Stimulated activated CD4-positive, alpha-beta T cell treated with anti-CD3 and anti-CD28 coated beads, Interleukin-1b, Interleukin-23, amount 100 ng/mL, for 48 hours (primary cell): ENCODE measurements at places on chromosomes 13 and 19.

DNA sequence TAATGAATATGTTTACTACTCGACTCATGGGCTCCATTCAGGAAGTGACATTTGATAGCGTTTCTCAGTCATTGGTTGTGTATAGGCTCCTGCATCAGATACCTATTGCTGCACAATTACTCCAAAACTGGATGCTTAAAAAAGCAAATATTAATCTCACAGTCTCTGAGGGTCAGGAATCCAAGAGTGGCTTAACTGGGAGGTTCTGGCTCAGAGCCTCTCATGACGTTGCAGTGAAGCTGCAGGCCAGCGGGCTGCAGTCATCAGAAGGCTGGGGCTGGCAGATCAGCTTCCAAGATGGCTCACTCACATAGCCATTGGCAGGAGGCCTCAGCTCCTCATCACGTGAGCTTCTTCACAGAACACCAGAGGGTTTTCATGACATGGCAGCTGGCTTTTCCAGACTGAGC is 525.1 kb upstream of the NBEA start:
- DNase-seq = no peak

DNA sequence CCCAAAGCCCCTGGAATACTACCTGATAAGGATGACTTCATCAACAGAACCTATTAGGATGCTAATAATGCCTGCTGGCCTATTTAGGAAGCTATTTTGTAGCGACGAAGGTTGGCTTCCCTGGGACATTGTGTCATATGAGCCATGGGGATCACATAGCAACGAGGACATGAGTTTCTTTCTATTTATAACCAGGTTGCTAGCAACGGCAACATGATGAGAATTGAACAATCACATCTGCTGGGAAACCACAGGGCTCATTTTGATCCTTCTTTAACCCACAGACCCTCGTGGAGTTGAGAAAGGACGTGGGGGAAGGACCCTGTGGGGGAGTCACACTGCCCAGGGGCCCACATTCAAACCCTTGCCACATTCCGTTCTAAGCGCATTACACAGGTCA is 172.2 kb downstream of the COL4A1 start:
- no peak for DNase-seq

DNA sequence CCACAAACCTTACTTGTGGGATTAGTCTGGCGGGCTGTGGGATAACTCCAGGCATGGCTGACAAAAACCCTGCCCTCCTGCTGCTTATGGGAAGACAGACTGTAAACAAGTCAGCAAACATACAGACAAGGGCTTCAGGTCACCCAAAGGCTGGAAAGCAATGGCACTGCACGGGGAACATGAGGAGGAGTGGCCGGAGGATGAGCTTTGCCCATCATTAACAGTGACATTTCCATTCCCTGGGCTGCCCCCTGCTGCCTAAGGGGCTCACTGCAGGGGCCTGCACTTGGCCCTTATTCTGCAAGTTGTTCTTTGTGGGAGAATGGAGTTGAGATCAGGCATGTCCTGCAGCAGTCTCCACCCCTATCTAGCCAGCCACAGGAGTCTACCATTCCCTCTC is 91.3 kb downstream of the UQCRFS1 start:
- DNase-seq = no peak

GRCh38 chr13:53198736-53199135 is 170.1 kb downstream of the OLFM4 start:
- no peak for DNase-seq

DNA sequence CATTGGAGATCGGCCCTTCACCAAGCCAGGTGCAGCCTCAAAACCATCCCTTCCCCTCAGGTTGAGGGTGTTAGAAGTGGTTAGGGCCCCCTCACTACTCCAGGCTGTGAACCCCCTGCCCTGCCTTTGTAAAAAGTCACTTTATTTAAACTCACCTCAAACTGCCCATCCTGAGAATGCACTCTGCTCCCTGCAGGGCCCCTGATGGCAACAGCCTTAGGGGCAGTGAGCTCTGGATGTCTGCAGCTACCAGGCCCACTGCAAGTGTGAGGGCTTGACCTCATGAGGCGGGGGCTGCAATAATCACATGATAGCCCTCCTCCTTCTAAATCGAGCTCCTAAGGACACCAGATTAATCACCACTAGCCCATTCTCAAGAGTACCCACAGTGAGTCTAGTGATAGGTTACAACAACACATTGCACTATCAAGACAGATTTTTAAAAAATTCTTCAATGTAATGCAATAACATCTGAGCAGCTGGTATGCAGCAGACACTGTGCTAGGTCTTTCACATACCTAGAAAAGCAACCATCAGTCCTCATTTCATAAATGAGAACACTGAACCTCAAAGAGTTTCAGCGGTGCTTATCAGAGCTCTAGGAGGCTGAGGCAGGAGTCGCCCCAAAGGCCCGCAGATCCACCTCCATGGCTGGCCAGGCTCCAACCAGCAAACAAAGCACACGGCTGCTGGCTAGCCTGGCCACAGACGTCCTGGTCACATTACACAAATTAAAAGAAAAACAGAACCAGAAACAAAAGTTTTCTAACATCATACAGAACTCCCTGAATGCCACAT is 26.0 kb downstream of the SLC7A1 start:
- DNase-seq = no peak

DNA sequence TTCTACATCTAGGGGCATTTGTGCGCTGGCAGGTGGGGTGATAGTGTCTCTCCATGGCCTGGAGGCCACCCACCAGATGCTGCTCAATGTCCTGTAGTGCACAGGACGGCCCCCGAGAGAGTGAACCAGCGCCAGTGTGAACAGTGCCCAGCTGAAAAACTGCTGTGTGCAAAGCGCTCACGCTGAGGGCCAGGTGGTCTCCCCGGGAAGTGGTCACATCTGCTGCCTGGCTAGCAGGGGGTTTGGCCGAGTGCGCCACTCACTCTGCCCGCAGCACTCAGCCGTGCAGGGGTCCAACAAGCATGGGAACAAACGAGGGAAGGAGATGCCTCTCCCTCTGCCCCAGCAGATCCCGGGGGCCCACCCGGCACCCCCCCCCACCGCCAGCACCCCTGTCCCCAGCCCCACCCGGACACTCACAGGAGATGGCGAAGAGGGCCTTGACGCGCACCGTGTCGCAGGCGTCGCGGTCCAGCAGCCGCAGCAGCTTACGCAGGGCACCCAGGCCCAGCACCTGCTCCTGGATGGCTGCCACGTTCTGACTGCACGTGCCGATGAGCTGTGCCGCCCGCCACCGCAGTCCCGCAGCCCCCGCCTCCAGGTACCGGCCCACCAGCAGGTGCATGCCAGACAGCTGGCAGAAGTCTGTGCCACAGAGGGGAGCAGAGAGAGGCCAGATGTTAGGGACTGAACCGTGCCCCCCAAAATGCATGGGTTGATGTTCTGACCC is 5.8 kb downstream of the HSPBP1 start:
- no peak for DNase-seq

- DNase-seq = no peak
Observed at GRCh38 chr13:79660361-79660760, 179.4 kb downstream of the NDFIP2 start.

DNA sequence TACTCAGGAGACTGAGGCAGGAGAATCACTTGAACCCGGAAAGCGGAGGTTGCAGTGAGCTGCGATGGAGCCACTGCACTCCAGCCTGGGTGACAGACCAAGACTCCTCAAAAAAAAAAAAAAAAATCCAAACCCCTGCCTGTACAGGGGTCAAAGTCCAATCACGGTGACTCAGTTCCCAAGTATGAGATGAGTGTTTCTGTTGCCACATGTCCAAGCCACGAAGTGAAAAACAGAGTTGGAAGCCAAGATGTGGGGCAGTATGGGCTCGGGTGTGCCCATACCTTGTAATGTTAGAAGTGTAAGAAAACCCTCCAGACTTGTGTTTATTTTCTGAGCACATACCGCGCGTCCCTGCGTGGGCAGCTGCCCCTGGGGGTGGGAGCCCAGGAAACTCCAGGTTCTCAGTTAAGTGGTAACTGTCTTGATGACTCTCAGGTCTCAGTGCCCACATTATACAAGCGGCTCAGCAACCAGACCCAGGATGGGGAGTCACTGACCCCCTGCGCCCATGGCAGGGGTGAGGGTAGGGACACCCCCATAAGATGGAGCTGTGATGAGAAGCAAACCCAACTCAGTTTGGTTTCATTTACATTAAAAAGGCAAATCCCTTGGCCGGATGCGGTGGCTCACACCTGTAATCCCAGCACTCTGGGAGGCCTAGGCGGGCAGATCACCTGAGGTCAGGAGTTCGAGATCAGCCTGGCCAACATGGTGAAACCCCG is 1.2 kb upstream of the GPX4 start:
- peak; percentile 78 for DNase-seq

- no peak for DNase-seq
Observed at GRCh38 chr13:113967729-113968462, 6.0 kb downstream of the C13orf46 start.

DNA sequence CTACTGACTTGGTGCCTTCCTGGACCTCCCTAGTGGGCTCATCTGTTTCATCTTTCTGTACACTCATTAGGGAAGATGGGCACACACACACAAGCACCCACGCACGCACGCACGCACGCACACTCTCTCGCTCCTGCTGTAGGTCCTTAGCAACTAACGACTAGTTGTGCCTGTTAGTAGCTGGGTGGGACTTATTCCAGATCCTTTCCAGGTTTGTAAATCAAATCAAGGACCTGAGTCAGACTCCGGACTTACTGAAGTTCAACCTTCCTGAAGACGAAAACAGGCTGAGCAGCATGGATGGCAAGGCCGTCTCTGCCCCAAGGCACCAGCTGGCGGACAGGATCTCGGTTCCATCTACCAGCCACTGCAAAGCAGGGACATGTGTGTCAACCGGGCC is 76.2 kb downstream of the SLC15A1 start:
- no peak for DNase-seq

- DNase-seq = no peak
Observed at GRCh38 chr13:113904411-113904810, 40.5 kb upstream of the GAS6 start.

- no peak for DNase-seq
Observed at GRCh38 chr13:99071666-99072065, 93.8 kb upstream of the DOCK9 start.

DNA sequence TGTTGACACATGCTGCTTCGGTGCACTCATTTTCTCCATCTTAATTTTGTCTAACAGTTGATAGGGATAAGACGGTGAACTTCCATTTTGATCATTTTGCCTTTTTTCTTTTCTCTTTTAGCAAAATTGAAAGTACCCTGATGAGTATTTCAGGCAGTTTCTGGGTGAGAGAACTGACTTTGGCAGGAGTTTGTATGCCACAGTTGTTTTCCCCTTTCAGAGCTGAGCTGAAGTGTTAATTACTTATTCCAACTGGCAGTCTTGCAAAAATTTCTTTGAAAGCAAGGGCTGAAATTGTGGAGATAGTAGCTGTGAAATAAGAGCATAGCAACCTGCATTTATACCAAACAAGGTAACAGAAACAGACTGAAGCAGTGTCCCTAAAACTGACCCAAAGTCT is 180.2 kb downstream of the SLITRK5 start:
- no peak for DNase-seq

GRCh38 chr13:50119591-50119990 is 104.3 kb downstream of the KCNRG start:
- no peak for DNase-seq

- DNase-seq = no peak
Observed at GRCh38 chr19:41330946-41331678, 21.1 kb downstream of the CCDC97 start.

DNA sequence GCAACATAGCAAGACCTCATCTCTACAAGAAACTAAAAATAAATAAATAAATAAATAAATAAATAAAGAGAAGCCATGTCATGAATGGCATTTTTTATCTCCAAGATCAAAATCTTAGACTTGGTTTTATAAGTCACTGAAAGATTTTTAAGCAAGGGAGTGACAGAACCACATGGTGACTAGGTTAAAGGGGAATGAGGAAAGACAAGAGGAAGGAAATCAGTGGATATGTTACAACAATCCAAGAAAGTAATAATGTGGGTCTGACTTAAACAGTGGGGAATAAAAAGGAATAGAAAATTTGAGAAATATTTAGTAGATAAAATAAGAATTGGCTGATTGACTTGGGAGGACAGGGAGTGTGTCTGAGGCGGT is 18.8 kb upstream of the MED4 start:
- DNase-seq = no peak

- no peak for DNase-seq
Observed at GRCh38 chr13:53207556-53207955, 178.9 kb downstream of the OLFM4 start.

DNA sequence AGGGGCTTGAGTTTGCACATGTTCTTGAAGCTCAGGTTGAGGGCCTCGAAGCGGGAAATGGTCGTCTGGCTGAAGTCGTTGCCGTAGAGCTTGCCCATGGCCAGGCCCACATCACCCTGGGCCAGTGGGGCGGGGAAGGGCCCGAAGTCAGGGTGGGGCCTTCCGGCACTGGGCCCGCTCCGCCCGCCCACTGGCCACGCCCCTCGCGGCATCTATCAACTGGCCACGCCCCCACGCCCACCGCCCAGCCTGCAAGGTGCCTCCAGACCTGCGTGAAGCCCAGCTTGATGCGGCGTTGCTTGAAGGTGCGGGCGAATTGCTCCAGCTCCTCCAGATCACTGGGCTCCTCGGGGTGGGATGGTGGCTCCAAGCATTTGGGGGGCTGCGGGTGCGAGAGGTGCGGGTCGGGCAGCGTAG is 19.9 kb downstream of the ZNF574 start:
- DNase-seq = no peak

DNA sequence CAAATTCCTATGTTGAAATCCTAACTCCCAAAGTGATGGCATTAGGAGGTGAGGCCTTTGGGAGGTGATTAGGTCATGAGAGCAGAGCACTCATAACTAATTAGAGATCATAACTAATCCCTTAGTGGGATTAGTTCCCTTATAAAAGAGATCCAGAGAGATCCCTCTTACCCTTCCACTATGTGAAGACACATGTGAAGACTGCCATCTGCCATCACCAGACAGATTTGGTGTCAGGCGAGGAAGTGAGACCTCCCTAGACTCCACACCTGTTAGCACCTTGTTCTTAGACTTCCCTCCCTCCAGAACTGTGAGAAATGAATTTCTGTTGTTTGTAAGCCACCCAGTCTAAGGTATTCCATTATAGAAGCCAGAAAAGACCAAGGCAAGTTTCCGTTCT is 112.2 kb downstream of the NDFIP2 start:
- no peak for DNase-seq

DNA sequence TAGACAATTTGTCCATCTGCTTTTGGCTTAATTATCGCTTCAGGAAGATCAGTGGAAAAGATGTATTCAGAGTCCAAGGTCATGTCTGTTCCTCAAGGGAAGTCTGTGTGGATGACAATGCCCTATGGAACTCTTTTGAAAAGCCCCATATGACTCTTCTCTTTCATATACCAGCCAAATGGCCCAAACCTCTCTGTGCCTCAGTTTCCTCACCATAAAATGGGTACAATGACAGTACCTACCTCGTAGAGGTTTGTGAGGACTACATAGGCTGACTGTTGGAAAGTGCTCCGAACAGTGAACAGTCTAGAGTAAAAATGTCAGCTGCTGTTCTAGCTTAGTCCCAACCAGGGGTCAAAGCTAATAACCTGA is 104.6 kb downstream of the COL4A2 start:
- no peak for DNase-seq

GRCh38 chr13:93552596-93552995 is 326.0 kb downstream of the GPC6 start:
- no peak for DNase-seq

- DNase-seq = no peak
Observed at GRCh38 chr13:33578786-33579185, 239.2 kb upstream of the RFC3 start.
